ENCODE measurements at places on chromosomes 1 and 21.
A peak's percentile ranks its signal among the peaks of the same experiment; 100 is the strongest.

- DNase-seq: no peak
Observed at GRCh38 chr1:174031099-174031498, 8.9 kb upstream of the RC3H1 start.

- no peak for DNase-seq
Observed at GRCh38 chr1:226678251-226678650, 60.8 kb downstream of the ITPKB start.

DNA sequence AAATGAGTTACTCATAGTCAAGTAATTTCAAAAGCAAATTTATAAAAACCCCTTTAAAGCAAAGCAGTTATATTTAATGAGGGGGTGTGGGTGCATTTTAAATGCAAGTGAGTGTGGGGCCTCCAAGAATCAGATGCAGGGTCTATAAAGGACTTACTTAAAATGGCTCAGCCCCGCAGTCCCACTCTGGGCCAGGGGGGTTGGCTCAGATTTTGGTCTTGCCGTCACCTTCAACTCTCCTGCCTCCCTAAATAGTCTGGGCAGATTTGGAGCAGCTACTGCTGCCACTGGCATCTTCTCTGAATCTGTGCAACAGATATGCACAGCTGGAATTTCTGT, 16.2 kb downstream of the AMPD2 start:
- no peak for DNase-seq

GRCh38 chr1:153404768-153405167, 11.6 kb upstream of the S100A7A start:
- DNase-seq: no peak

GRCh38 chr1:61993331-61993961, 201.2 kb upstream of the L1TD1 start:
- no peak for DNase-seq

DNA sequence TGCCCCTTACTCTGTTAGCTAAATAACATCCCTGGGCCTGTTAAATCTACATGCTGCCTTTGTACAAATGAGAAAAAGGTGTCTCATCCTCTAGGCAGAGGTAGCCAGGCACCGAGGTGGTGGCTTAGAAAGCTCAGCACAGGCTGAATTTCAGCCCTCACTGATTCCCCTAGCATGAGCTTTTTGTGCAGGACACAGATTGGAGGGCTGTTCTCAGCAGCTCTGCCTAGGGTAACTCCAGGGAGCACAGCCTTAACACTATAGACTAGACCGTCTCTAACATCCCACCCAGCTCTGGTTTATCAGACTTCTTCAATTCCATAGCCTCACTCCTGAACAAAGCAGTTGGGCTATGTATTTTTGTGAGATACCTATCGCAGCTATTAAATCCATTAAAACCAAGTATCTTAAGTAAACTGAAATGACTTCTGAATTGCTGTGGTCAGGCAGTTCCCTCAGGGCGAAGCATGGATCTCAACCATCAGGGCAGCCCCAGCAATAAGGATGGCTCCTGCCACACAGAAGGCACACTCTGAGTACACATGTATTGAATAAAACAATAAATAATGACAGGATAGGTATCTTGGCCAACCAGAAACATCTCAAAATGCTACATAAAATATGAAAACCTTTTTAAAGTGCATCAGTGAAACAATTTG, 14.8 kb downstream of the S100A6 start:
- no peak for DNase-seq

GRCh38 chr1:184456189-184456588, 69.4 kb downstream of the C1orf21 start:
- DNase-seq: no peak

DNA sequence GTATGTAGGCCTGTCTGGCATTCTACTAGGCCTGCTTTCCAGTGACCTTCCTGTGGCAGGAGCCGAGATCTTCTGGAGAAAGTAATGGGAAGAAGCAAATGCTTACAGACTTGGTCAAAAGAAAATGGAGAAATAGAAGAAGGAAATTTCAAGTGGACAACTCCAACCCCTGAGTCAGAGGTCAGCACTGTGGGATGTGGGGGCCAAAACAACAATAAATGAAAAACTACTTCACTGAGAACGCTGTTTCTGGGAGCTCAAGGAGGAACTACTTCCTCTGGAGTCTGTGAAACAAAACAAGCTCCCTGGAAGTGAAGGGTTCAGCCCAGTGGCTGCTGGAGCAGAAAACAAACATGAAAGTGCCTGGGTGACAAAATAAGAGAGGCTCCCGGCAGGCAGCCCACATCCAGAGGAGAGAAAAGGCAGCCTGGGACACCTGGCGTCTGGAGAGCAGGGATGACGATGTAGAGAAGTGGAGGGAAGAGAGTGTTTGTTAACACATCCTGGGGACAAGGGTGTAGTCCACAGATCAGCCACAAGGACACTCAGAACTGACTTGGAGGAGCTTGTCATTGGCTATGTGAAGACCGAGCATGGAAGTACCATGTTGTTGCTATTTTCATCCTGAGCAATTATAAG, 355.2 kb downstream of the SMYD3 start:
- no peak for DNase-seq

DNA sequence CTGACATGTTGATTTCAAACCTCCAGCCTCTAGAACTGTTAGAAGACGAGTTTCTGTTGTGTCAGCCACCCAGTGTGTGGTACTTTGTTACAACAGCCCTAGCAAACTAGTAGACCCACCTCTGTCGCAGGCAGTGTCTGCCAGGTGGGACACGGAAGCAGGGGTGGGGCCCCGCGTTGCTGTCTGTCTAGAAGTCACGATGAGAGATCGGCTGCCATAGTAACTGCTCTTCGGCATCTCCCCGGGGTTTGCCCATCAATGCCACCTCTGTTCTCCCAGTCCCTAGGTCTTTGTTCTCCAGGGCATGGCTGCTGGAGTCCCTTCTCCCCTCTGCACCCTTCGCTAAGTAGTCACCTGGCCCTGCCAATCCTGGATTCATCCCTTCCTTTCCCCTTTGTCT, 15.2 kb upstream of the CLSTN1 start:
- DNase-seq: no peak

DNA sequence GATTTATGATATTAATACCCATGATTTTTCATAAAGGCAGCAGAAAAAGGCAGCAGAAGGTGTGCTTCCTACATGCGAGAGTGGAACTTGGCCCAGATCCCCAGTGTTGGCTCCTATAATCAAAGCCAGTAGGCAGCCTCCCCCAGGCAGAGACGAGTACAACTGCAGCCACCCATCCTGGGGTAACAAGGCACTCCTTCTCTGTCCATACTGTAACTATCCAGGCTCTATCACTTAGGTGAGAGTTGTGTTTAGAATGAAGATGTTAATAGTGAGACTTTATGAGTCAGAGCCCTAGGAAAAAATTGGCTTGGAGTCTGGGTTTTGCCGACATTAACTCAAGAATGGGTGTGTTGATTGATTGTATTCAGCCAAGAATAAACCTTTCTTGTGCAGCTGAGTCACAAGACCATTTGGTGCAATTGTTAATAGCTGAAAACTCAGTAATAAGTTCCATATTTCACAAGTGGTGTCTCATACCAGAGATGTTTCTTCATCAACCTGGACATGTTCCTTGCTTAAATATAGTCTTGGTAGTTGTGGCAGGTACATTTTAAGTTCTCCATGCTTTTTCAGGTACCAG, 322.3 kb downstream of the DUSP10 start:
- no peak for DNase-seq

- no peak for DNase-seq
Observed at GRCh38 chr1:96820107-96820506, 98.5 kb downstream of the PTBP2 start.

GRCh38 chr1:226405411-226405988, 2.4 kb downstream of the PARP1 start:
- DNase-seq: no peak

- DNase-seq: no peak
Observed at GRCh38 chr1:30088594-30088993, 634.8 kb downstream of the MATN1 start.

GRCh38 chr21:39660191-39660980, 47.6 kb downstream of the B3GALT5 start:
- no peak for DNase-seq

DNA sequence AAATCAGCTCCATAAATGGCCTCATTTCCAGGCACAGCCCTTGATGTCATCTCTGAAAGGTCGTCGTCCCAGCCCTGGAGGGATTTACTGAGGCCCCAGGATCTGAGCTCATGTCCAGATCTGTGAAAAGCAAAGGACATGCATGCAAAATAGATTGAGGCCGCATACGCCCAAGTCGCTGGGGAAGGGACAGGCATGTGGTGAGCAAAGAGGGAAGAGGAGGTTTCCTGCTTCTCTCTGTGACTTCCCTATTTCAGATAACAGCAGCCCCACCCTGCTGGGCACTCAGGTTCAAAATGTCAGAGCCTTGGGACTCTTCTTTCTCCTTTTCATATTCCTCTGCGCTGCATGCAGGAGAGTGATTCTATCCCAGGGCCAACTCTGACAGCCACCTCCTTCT, 197.2 kb downstream of the ADSS2 start:
- no peak for DNase-seq

GRCh38 chr1:105317976-105318375, 1568.3 kb downstream of the AMY1C start:
- no peak for DNase-seq

- DNase-seq: no peak
Observed at GRCh38 chr21:44589586-44590305, 2.6 kb downstream of the KRTAP10-6 start.

DNA sequence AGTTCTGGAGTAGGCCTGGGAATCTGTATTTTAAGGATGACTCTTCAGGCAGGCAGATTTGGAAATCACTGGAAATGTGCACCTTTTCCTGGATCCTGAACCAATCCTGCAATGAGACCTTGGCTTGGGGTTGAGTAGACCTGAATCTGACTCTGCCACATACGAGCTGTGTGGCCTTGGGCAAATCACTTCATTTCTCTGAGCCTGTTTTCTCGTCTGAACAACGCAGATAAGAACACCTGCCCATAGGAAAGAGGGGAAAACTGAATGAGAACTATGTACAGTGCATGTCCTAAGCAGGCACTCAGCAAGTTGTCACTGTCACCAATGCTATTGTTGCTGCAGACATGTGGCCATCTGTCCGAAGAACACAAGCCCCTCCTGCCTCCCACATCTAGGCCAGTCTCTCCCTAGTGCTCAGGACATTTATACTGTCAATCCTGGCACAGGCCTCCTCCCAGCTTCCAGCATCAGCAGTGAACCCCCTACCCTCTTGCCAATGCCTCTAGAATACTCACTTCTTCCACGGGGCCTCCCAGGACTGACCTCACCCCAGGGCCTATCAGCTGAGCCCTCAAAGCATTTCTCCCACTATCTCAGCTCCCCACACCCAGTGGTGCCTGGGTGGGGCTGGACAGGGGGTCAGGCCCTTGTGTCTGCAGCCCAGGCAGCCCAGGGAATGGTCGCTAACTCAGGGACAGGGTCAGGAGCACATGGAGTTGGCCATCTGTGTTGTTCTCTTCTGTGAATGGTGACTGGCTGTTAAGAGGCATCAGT, 88.8 kb upstream of the ZBTB40 start:
- DNase-seq: no peak

DNA sequence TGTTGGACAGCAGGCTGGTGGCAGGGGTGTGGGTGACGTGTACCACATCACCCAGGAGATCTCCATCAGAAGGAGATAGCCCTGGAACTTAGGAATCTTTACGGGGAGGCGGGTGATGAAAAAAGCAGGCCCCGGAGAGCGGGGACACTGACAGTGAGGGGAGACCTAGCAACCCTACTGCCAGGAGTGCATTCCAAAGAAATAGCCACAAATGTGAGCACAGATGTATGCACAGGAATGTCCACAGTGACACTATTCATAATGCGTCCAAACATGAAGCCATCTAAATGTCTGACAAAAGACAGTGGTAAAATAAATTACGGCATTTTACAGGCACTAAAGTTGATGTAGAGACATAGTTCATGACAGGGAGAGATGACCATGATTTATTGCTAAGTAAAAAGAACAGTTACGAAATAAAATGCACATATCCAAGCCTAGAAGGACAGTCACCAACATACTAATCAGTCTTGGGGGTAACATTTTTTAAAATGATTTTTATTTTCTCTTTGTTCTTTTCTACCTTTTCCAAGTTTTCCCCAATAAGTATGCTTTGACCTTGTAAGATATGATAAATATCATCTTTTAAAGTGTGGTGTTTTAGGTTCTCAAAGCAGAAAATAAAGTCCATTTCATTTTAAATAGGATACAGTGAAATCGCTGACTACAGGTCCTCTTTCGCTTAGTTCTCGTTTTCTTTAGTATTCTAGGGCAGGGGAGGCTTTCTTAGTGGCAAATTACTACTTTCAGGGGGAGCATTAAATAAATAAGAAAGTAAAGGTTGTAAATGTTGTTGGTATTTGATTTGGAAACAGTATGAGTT, 21.3 kb downstream of the CD247 start:
- no peak for DNase-seq

DNA sequence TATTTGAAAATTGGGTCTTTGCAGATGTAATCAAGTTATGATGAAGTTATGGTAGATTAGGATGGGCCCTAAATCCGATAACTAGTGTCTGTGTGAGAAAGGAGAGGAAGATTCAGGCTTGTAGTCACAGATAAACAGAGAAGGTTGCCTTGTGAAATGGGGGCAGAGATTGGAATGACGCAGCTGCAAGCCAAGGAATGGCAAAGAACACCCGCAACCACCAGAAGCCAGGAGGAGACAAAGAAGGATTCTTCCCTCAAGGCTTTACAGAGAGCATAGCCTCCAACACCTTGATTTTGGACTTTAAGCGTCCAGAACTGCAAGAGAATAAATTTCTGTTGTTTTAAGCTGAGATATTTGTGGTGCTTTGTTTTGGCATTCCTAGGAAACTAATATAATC, 35.4 kb upstream of the COL24A1 start:
- DNase-seq: no peak

- no peak for DNase-seq
Observed at GRCh38 chr1:54312796-54313316, 93.3 kb downstream of the SSBP3 start.

DNA sequence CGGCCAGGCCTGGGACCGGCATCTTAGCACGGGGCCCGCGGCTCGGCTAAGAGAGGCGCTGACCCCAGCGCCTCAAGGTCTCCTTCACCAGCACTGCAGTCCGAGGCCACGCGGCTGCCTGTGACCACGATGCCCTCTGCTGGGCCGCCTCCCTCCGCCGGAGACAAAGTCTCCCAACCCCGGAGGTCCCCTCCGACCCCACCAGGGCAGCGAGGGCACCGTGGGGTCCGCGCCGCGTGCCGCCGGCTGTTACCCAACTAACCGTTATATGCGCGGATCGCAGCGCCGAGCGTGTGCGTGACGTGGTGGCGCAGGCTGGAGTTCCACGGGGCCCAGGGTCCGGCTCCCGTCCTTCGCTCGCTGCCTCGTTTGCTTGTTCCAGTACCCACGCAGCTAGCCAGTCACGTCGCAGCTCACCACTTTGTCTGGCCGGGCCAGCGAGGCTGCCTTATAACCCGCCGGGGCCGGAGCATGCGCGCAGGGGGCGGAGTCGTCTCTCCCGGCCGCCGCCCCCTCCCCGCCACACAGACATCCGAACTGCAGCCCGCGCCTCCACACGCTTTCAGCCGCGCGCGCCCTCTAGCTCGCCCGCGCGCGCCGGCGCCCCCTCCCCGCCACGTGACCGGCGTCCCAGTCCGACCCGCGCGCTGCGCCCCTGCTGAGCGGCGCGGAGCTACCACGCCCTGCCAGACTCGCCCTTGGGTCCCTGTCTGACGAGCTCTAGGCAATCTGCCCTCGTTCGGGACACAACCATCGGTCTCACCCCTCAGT, at the start of gene SLC16A1:
SLC16A1 (minus strand) TSS at position 424 of the 771 bp plus-strand sequence. CDS start 26,888 bp downstream, outside the sequence.
- DNase-seq: peak; percentile 66

Data from GM12878 (cell line).